ENCODE measurements at places on chromosomes 2 and 18.
A peak's percentile ranks its signal among the peaks of the same experiment; 100 is the strongest.

DNA sequence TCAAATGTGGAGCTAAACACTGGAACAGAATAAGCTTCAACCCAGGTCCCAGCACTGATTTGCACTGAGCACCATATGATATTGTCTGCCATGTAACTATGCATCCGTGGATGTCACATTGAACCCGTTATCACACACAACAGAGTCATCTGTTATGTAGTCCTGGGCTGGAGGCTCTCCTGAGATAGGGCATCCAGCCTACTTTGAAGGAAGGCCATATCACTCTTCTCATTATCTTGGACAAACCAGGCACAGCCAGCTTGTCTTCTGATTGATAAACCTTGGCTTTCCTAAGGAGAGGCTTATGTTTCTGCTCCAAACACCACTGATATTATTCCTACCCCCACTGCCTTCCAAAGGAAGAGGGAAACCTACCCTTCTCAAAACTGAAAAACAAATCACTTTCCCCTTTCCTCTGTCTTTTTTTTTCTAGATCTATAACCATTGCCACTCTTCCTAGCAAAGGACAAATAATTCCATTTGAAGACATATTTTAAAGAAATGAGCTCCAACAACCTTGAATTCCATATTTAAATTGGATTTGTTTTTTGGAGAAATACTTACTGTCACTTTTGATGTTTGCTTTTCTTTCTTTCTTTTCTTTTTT lies 16.4 kb downstream of the RSAD2 start:
- DNase-seq = no peak

DNA sequence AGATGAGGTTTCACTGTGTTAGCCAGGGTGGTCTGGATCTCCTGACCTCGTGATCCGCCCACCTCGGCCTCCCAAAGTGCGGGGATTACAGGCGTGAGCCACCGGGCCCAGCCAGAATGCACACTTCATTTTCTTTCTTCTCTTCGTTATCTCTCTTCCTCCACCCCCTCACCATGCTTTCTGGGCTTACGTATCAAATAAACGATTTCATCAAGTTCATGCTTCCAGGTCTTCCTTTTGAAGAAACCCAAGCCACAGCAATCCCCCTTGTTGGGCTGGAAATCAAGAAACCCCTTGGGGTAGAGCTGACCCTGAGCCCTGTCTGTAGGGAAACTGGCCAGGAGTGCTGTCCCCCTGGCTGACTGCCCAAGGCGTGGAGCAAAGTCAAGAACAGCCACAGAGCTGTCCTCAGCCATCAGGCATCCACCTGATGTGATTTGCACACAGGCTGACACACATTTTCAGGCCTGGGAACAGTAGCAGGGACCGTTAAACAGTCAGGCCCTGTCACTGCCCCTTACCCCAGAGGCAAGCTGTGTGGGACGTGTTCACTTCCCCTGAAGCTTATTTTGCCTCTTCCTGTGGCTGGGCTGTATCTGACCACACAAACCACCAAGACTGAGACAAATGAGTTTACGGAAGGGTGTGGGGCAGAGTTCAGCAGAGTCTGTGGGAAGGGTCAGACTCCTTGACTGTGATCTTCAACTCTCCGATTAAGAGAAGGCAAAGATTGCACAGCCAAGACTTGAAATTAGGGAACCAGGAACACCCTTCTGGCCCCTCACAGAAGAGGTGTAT lies 15.1 kb upstream of the NMUR1 start:
- DNase-seq = peak; percentile 45

- no peak for DNase-seq
These were observed 11.2 kb downstream of the REV1 start for GRCh38 chr2:99478632-99479031.

DNA sequence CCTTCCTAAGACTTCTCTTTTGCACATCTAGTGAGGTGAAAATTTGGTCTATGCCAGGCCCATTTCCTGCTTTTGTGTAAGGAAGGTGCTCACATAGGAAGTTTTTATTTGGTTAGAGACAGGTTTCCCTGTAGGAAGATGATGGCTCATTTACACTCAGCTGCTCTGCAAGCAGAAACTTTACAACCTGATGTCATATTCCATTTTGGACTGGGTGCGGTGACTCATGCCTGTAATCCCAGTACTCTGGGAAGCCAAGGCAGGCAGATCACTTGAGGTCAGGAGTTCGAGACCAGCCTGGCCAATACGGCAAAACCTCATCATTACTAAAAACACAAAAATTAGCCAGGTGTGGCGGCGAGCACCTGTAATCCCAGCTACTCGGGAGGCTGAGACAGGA lies 35.8 kb downstream of the CASP10 start:
- no peak for DNase-seq

DNA sequence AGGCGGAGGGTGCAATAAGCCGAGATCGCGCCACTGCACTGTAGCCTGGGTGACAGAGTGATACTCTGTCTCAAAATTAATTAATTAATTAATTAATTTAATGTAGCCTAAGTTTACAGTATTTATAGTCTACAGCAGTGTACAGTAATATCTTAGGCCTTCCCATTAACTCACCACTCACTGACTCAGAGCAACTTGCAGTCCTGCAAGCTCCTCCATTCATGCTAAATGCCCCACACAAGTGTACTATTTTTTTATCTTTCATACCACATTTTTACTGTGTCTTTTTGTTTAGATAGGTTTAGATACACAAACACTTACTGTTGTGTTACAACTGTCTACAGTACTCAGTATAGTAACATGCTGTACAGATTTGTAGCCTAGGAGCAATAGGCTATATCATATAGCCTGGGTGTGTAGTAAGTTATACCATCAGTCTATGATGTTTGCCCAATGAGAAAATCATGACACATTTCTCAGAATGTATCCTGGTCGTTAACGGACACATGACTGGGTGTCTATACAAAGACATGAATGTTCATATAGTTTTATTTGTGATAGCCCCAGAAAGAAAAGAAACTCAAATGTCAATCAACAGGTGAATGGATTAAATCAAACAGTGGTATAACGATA lies 15.8 kb upstream of the RNU2-63P start:
- no peak for DNase-seq

DNA sequence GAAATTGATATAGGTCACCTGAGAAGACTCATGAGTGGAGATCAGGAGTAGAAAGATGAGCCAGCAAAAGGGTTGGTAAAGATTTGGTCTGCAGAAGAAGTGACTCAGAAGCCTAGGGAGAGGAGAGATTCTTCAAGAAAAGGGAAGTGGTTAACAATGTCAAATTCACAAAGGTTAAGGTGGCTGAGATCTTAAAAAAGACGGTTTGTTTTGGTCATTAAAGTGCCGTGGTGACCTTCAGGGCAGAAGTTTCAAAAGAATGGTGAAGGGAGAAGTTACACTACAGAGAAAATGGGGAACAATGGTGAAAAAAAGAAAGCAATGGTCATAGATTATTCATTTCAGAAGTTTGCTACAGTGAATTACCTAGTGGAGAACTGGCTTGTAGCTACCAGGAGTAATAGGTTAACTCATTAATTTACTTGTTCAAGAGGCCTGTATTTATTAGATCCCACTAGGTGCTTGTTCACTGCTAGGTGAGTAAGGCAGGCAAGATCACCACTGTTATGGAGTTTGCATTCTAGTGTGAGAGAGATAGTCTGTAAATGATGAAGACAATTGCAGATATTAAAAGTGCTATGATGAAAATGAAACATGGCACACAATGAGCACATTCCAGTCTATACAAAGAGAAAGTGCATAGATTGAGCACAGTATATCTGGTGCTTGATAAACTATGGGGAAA lies 43.0 kb downstream of the FBXO48 start:
- no peak for DNase-seq

DNA sequence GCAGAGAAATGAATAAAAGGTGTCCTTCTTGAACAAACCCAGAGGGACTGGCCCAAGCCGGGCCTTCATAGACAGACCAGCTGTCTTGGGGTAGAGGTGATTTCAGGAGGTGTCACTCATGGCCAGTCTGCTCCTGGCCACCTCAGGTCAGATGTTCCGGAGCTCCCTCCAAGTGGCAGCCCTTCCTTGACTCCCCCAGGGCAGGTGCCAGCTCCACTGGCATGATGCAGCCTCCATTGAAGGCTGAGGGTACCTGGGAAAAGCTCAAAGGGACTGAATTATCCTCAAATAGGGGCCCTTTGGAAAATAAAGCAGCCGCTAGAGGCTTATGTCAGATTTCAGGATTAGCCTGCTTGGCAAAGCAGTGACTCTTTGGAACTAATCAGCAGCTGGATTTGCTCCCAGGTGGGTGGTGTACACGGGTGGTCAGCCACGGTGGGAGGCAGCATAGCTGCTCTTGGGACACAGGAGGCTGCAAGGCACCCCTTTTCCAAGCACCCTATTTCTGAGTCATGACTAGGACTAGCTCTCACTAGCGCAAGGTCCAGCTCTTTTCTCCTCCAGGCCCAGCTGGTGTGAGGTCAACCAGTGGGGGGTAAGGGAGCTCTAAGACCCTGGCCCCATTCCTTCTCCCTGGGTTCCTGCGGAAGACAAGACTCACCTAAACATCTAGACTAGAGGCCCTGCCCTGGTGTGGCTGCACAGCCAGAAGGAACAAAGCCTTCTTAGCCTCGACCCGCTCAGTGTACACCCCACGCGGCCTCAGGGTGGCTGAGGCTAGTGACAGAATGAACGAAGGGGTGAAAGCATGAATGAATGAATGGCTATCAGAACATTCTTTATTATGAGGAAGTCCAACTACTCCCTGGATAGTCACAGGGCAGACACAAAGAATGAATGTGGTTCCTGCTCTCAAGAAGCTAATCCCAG lies 29.3 kb downstream of the HS1BP3 start:
- no peak for DNase-seq

GRCh38 chr2:238573065-238573778 lies 146.5 kb downstream of the ASB1 start:
- DNase-seq = no peak

DNA sequence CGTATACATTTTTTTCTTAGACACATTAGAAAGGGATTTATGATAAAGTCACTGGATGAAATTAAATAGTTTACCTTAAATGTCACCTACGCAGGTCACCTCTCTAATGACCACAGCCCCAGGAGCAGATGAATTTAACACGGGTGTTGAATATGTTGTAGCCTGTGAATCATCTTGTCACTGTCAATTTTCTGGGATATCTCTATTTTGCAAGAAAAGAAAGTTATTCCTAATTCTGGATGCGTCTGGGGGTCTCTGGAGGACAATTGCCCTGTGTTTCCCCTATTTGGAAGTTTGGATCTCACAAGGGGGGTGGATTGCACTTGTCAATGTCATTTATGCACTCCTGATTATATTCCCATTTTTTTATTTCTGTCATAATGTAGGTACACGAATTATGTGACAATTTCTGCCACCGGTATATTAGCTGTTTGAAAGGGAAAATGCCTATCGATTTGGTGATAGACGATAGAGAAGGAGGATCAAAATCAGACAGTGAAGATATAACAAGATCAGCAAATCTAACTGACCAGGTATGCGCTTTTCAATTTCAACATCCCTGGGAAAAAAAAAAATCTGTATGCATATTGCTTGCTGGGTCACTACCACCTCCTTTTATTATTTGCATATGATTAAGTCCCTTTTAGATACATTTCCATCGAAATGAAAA lies 7.7 kb downstream of the MEIS1 start:
- DNase-seq = no peak

GRCh38 chr2:241491549-241492173 lies 16.7 kb downstream of the STK25 start:
- no peak for DNase-seq

DNA sequence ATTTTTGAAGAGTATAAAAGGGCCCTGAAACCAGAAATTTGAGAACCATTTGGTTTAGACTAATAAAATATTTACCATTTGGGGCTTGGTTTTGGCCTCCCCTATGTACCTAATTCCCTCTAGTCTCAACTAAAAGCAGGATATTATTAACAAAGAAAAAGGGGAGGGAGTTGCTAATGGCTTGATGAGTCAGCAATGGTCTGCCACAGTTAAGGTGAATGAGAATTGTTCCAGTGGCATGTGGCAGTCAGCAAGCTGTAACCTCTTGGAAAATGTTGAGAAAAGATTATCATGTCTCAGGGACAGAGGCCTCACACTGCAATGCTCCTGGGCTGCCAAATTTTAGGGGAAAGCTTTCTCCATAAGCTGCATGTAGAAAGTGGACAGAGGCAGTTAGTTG lies 20.1 kb upstream of the SLC39A10 start:
- DNase-seq = no peak

GRCh38 chr2:204557604-204558003 lies 12.3 kb downstream of the PARD3B start:
- no peak for DNase-seq

GRCh38 chr2:96532641-96533291 lies 3.8 kb upstream of the ARID5A start:
- DNase-seq = no peak

GRCh38 chr2:74119339-74119738 lies 28.4 kb downstream of the BOLA3 start:
- DNase-seq = no peak

DNA sequence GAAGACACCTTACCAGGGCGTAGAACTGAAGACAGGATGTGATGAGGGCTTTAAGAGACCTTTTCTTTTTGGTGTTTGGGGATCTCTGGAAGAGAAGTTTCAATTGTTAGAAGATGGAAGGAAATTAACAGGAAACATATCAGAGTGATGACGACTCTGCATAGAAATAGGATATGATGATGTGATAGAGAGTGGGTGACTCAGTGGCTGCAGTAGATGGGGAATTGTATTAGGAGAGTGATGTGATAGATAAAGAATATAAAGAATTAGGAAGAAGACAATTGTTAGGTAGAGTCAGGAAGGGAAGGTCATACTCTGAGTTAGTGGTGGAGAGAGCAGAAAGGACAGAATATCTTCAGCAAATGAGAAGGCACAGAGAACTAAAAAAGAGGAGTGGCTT lies 593.9 kb downstream of the NYAP2 start:
- DNase-seq = no peak

DNA sequence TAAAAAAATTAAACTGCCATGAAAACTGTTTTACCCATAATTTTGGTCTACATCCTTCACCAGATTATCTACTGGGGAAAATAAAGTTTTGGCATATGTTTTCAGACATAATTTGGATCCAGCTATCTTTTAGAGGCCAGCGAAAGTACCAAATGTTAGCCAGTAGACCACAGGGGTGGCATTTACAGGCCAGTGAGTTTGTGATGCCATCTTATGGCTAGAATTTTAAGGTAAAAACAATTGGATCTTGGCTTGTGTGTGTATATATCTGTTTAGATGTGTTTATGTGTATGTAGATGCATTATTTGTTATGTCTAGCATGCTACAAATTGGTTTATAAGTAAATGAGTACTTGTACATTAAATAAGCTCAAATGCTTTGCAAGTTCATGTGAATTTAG lies 322.6 kb downstream of the ASXL3 start:
- no peak for DNase-seq

All from CD8-positive, alpha-beta T cell (primary cell).